ENCODE measurements at places on chromosomes 5 and 9.

GRCh38 chr5:143992496-143992895 is 178.0 kb downstream of the YIPF5 start:
- DNase-seq = no peak

DNA sequence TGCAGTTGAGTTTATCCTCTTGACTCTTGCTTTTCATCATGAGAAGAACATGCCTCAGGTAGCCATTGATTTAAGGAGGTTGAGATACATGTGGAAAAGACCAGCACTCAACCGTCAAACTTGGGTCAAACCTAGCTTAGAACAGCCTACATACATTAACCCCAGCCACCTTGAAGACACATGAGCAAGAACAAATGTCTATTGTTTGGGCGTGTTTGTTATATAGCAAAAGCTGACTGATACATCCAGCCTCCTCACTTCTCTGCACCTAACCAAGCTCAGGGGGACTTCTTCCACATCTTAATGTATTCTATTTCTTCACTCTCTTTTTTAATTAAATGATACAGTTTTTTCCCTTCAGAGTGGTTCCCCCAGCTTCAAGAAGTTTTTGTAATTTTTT is 28.7 kb downstream of the DRD1 start:
- DNase-seq = no peak

DNA sequence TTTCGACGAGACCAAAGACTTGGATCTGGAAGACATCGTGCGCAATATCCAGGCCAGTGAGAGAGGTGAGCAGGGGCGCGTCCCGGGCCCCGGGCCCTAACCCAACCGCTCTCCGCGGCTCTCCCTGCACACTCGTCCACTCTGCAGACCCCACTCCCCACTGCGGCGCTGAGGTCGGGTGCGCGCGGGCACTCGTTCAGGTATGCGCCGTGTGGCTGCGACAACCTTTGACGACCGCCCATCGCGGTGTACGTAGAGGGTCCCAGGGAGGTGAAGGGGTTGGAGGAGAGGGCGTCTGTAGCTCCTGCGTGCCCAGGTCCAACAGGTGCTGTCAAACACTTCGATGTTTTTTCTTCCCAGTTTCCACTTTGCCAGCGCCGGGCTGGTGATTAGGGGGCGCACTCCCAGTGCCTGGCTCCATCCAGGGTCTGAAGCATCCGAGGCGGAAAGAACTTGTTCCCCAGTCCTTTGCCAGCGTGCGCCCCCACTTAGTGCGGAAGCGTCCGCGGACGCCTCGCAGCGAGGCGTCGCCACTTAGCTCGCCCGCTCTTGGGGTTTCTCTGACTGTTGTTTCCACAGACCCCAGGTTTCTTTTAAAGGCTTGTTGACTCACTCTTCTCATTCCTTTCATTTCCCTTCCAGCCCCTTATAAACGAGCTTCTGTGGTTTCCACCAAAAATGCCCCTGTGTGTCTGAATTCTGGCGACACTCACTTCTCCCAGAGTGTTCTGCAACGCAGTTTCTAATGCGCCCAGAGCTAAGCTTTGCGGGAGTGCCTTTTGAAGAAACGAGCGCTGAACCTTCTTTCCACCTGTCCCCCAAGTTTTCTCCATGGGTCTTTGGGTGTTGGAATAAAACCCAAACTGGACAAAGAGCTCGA is 1.6 kb downstream of the NPR3 start:
- DNase-seq = no peak

- DNase-seq = no peak
These were observed 176.6 kb upstream of the SH3GL2 start for GRCh38 chr9:17402309-17402708.

DNA sequence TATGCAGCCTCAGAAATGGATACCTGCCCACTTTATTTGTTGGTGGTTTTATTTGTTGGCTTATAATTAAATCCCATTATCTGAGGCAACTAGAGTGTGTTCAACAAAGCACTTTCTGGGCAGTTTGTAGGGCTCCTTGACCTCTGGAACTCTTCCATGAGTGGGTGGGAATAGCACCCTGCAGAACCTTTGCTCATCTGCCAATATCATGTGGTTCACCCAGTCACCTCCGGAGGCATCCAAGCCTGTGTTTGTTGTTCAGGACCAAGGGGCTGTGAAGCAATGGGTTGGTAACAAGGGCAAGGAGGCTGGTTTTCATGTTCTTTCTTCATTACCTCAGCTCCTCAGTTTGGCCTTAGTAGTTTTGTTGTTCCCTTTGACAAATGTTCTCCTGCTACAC is 314.0 kb downstream of the NDUFS4 start:
- DNase-seq = no peak

GRCh38 chr5:124996764-124997077 is 250.3 kb upstream of the ZNF608 start:
- no peak for DNase-seq

GRCh38 chr5:36227046-36227445 is 14.7 kb downstream of the NADK2 start:
- DNase-seq = no peak

DNA sequence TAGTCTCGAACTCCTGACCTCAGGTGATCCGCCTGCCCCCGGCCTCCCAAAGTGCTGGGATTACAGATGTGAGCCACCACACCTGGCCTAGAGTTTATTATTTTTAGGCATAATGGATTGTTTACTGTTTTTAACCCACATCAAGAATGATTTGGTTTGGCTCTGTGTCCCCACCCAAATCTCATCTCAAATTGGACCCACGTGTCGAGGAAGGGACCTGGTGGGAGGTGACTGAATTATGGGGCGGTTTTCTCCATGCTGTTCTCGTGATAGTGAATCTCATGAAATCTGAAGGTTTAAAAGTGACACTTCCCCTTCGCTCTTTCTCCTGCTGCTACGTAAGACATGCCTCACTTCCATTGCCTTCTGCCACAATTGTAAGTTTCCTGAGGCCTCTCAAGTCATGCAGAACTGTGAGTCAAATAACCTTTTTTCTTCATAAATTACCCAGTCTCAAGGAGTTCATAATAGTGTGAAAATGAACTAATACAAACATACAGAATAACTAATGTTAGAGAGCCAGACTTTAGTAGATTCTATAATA is 88.2 kb downstream of the RICTOR start:
- no peak for DNase-seq

GRCh38 chr5:122322801-122323548 is 10.9 kb downstream of the SNCAIP start:
- DNase-seq = no peak

- DNase-seq = no peak
These were observed 104.9 kb downstream of the KLHL3 start for GRCh38 chr5:137630972-137631370.
